ENCODE measurements at places on chromosomes 13 and 19. TPM values are rescaled to one million over a fixed set of nuclear protein-coding genes. Genes with fewer than 3 reads are reported as not detected.

The OR7D2 gene
- under 0.01 TPM for total RNA-seq

The ZNF492 gene
- total RNA-seq: 1.1 TPM

The FGF21 gene
- not detected for total RNA-seq

The CDC42EP5 gene
- total RNA-seq: 136 TPM

The ENOX1 gene
- 0.23 TPM for total RNA-seq

The GSX1 gene
- not detected for total RNA-seq

The LGALS7 gene
- not detected for total RNA-seq

The TPRX2 gene
- not detected for total RNA-seq

The ANGPTL8 gene
- total RNA-seq: not detected

The NECTIN2 gene
- 154 TPM for total RNA-seq

The ZNF793 gene
- 1.2 TPM for total RNA-seq

The LSR gene
- total RNA-seq: 2.0 TPM

The FFAR2 gene
- total RNA-seq: not detected

The NLRP12 gene
- 3.4 TPM for total RNA-seq

The OR10H1 gene
- total RNA-seq: not detected

The NLRP7 gene
- not detected for total RNA-seq

The FREM2 gene
- 0.05 TPM for total RNA-seq

The CDX2 gene
- not detected for total RNA-seq

The ATP8A2 gene
- 0.09 TPM for total RNA-seq

The CYP2S1 gene
- 0.88 TPM for total RNA-seq

The FGF22 gene
- total RNA-seq: not detected

The LGALS14 gene
- total RNA-seq: not detected

The KLHL1 gene
- not detected for total RNA-seq

Data from dermis blood vessel endothelial cell (primary cell).